Stimulated activated CD4-positive, alpha-beta T cell treated with anti-CD3 and anti-CD28 coated beads, Interleukin-4, amount 100 ng/mL, for 4 hours (primary cell): ENCODE measurements at places on chromosomes 16 and 17.

DNA sequence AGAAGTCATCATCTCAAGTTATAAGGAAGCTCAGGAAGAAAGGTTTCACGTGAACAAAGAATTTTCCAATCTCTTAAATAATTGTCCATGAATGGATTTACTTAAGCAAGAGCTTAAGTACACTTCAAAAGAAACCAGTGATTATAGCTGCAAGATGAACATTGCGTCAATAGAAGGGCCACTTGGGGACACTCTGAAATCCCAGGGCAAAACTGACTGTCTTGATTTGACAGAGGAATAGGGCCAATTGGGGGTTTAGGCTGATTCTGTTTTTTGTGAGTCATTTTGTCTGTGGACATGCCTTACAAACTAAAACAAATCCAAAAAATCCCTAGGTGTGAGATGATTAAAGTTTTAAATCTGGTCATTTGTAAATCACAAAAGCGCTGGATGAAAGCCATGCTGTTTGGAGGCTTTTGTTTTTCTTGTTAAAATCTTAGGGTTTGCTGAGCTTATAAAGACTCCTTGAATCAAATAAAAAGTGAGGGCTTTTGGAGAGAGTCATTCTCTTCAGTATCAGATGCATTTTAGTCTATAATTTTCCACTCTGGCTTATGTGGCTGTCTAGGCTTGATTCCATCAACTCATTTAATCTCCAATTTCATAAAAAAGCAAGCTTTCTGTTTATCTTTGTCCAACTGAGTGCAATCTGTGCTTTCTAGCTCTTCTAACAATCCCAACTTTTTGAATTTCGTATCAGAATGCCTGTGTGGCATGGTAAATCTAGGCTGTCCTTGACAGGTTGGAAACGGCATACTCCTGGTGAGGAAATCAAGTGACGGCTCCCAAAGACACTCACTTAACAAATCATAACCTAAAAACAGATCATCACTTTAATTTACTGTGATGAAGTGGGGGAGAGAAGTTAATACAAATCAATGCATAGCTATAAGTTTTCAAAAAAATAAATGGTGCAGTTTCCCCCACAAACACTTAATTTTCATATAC lies 98.2 kb upstream of the SOX9 start:
- DNase-seq = no peak

GRCh38 chr16:88338111-88338510 lies 44.6 kb upstream of the ZNF469 start:
- DNase-seq = no peak

DNA sequence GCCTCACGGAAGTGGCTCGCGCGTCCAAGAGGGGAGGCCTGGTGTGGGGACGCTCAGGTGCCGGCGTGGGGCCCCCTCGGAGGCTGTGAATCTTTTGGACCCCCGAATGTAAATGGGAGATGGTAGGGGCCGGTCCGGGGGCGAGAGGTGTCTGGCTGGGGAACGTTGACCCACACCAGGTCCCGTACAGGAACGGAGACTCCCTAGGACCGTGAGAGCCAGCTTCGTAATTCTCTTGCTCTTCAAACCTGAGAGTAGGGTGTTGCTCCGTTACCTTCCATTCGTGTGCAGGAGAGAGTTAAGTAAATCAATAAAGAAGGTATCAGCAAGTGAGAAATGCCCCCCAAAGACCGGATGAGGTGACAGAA lies 481 bp downstream of the LYRM1 start:
- DNase-seq = no peak

- DNase-seq = no peak
Measured at GRCh38 chr16:16111639-16112038, 111.7 kb downstream of the ABCC6 start.

- DNase-seq = no peak
Measured at GRCh38 chr16:8370374-8371270, 219.7 kb downstream of the TMEM114 start.

- no peak for DNase-seq
Measured at GRCh38 chr16:67464565-67464964, 16.4 kb downstream of the ATP6V0D1 start.

DNA sequence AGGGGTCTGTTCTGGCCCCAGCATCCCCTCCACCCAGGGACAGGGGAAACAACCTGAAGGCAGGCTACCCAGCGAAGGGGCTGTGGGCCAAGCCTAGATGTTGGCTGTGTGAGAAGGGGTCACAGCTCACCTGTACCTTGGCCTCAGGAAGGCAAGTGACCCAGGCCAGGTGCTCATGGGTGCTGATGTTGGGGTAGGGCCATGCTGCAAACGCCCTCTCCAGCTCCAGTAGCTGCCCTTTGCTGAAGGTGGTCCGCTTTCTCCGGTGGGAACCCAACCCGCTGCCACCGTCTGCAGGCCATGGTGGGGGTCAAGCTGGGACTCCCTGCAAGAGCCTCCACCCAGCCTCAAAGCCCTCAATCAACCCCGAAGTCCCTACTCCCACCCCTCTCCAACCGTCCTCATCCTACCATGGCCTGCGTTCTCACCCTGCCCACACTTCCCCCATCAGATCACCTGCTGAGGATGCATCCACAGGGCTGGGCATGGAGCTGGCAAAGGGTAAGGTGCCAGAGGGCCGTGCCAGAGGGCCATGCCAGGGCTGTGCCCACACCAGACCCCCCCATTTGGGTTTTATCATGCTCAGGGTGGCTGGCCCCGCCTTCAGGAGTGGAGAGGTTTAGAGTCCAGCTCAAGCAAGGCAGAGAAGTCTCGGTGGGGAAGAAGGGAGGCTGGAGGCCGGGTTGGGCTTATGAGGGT lies at the start of gene SEBOX:
Gene SEBOX (minus strand): TSS at position 535 of the 699 bp plus-strand sequence. CDS start 48 bp downstream, at position 487.
- no peak for DNase-seq

DNA sequence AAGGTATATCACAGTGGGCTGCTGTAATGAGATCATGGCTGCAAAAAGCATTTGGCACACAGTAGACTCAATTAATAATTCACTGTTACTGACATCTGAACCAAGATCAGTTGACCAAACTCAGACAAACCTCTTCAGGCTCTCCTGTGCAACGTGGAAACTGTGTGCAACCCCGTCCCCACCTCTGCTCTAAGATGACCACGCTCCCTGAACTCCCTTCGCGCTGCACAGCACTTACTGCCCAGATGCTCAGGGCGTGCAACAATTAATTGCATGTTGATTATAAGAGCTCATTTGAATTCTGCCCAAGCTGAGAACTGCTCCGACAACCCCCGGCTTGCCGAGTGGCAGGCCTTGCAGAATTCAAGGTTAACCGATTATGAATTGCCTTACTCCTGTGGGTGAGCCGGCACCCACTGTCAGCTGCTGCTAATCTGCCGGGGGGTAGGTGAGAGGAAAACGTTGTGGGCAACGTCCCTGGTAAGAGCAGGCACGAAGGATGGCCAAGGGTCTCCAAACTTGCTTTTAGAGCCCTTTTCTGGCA lies 1.3 kb upstream of the GSG1L start:
- DNase-seq = no peak

DNA sequence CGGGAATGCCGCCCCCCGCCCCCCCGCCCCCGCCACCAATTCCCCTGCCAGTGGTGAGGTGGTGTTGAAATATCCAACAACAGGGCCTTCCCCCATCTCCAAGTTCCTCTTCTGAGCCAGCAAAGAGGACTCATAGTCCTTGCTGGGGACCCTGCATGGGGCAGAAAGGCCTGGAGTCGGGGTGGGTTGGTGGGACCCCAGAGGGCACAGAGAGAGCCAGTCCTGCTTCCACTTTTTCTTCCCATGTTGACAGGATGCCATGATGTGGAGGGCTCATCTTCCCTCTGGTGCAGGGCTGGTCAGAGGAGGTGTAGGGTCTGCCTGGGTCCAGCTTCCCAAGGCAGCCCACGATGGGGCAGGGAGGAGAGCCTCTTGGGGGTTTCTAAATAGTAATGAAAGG lies 49.0 kb upstream of the PIK3R6 start:
- DNase-seq = no peak

DNA sequence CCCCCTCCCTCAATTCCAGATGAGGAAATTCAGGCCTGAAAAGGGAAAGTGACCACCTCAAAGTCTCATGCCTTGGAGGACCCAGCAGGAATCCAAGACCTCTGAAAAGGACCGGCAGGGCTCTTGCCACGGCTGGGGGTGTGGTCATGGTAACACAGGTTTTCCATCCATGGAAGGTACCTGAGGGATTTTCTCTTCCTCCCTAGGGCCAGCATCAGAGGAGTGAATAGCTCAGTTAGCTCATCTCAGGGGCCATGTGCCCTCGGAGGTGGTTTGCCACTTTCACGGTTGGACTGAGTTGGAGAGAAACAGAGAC lies 1.3 kb downstream of the CIITA start:
- DNase-seq = no peak

- no peak for DNase-seq
Measured at GRCh38 chr16:89536886-89537548, 23.5 kb upstream of the RPL13 start.

DNA sequence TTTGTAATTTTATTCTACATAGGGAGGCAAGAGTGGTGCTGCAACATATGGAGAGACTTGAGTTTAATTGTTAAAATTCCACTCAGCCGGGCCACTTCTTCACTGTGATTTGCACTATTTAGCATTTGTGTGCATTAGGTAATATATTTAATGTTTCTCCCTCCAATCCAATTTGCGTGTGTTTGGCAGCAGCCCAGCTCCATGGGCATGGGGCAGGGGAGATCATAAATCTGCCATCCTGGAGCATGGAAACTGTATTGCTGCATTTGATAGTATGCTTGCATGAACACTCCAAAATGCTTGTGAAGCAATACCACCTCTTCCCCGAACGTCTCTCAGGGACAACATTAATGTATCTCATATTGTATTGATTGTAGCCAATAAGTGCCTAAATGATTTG lies 339.1 kb upstream of the RBFOX1 start:
- DNase-seq = no peak

- no peak for DNase-seq
Measured at GRCh38 chr16:12735805-12736204, 67.9 kb downstream of the CPPED1 start.

- DNase-seq = no peak
Measured at GRCh38 chr16:27572711-27573110, 22.8 kb downstream of the KATNIP start.

GRCh38 chr17:65718601-65719000 lies 157.2 kb upstream of the AXIN2 start:
- DNase-seq = no peak

DNA sequence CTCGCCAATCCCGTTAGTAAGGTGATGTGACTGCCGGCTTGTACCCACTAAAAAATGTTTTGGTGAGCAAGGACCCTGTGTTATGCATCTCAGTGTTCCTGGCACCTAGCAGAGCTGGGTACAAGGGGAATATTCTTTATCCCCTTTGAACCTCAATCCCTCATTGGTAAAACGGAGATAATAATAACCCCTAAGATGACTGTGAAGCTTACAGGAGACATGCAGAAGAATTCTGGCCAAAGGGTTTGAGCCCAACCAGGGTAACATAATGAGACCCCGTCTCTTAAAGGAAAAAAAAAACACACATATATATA lies 896 bp downstream of the GGA2 start:
- no peak for DNase-seq

GRCh38 chr16:12545297-12545610 lies 258.4 kb downstream of the CPPED1 start:
- no peak for DNase-seq

GRCh38 chr17:2064980-2065785 lies 10.3 kb downstream of the HIC1 start:
- DNase-seq = peak; percentile 61

GRCh38 chr16:11506741-11507305 lies 79.9 kb downstream of the LITAF start:
- DNase-seq = no peak

DNA sequence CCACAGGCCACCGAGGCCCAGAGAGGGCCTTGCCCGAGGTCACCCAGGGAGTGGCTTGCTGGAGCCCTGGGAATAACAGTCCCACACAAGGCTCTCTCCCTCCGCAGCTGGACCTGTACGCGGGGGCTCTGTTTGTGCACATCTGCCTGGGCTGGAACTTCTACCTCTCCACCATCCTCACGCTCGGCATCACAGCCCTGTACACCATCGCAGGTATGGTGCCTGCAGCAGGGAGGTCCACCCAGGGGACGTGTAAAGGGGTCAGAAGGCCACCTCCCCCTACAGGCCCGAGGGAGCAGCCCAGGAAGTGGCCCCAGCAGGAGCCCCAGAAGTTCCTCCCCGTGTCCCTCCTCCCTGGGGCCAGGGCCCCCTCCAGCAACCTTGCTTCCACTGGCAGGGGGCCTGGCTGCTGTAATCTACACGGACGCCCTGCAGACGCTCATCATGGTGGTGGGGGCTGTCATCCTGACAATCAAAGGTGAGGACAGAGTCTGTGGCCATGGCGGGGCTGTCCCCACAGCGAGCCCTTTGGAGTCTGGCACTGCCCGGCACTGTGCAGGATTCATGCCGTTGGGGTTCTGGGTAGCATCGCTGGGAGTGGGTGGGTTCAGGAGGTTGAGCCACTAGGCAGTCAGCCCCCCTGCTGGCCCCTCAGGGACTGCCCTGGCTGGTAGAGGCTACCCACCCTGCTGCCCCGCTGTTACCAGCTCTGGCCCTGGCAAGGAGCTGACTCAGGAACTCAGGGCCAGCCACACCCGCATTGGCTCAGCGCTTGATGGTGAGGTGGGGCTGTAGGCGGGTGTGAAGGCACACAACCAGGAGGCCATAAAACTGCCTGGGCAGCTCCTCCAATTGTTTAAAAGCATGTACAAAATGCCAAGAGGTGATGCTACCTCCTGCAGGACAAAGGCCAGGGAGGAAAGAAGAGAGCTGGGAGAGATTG lies 17.3 kb downstream of the SLC5A10 start:
- DNase-seq = no peak

DNA sequence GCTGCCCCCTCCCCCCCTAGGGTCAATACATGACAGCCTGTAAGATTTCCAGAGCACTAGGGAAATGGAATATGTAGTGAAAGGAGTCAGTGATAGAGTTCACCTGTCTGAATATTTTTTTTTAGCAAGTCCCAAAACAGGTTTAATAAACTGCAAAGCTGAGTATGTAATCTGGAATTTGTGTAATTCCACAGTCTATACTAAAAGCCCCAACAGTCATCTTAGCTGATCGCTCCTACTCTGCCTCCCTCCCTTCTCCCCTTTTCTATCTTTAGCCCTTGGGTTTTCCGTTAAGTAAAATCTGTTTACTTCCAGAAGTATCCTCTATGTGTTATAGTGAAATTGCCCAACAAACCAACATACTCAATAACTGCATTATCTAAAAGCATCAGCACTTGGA lies 3.5 kb downstream of the CDH13 start:
- DNase-seq = no peak

DNA sequence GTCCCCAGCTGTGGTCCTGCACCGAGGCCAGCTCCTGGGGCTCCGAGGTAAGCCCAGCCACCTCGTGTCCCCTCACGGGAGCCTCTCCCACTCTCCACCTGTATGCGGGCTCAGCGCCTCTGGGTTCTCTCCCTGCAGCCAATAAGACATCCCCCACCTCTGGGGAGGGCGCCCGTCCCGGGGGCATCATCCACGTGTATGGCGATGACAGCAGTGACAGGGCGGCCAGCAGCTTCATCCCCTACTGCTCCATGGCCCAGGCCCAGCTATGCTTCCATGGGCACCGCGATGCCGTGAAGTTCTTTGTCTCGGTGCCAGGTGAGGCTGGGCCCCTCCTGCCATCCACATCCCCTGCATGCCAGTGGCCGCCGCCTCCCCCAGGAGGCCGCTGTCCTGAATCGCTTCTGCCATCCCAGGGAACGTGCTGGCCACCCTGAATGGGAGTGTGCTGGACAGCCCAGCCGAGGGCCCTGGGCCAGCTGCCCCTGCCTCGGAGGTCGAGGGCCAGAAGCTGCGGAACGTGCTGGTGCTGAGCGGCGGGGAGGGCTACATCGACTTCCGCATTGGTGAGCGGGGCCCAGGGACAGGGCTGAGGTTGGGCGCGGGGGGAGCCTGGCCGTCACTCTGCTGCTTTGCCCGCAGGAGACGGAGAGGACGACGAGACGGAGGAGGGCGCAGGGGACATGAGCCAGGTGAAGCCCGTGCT lies 3.1 kb downstream of the NME3 start:
- no peak for DNase-seq

GRCh38 chr16:48287239-48287638 lies 39.9 kb upstream of the ABCC11 start:
- no peak for DNase-seq
